Kidney (tissue), 22 donors: ENCODE measurements at places on chromosomes 5 and 9. TPM values are rescaled to one million over a fixed set of nuclear protein-coding genes. Genes with fewer than 3 reads are reported as not detected.

Gene SV2C
- 0.13 TPM for total RNA-seq

GRCh38 chr9:135376511-135377265, 102.9 kb upstream of the PPP1R26 start:
- DNase-seq: no peak

GRCh38 chr5:127801751-127802476, 98.7 kb downstream of the CCDC192 start:
- no peak for DNase-seq

DNA sequence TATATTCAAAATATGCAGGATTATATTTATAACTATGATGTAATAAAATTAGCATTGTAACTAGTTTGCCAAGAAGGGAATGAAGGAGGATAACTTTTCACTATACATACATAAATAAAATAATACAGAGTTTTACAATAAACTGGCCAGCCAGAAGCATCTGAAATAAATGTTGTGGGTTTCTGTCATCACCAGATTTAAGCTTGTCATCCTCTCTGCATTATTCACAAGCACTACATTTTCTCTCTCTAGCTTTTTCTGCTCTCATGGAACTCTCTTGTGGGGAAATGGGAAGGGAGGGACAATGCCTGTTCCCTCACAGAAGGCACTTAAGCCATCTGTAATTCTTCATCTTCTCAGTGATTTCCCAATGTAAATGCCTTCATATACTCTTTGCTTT, 626.8 kb downstream of the SEMA5A start:
- DNase-seq: no peak

Gene MCTP1
- 19.3 TPM for total RNA-seq

DNA sequence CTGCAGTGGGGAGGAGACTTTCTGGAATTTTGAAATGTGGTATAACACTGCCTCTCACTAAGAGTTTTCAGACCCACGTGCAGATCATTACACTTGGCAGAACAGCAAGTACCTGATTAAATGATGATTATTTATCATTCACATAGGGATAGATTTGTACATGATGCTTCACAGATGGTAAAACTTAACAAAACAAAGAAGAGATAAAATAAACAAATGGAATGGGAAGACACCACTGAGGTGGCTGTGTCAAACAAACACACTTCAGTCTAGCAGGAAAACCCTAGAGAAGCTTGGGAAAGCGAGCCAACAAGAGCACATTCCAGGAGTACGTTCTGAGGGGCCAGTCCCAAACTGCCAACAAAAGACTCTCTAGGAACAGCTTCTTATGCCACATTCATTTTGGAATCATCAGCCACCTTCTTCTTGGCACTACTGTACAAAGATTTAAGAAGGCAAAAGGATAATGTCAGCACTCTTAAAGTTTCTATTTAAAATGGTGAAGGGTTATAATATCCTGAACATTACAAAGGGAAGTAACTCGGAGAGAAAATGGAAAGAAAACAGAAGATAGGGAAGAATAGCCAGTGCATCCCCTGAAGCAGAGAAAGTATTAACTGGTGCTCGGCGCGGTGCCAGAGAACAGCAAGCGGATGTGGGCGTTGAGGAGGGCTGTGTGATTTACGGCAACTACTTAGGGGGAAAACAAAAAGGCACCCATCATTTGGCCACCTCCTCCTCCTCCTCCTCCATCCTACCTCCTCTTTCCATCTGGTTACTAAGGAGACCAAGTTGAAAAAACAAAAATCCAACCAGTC, 1.6 kb downstream of the MED27 start:
- peak; percentile 62 for DNase-seq

GRCh38 chr9:87375397-87376073, 122.1 kb upstream of the DAPK1 start:
- no peak for DNase-seq

- DNase-seq: no peak
Measured at GRCh38 chr9:136045595-136046553, 49.2 kb downstream of the NACC2 start.

DNA sequence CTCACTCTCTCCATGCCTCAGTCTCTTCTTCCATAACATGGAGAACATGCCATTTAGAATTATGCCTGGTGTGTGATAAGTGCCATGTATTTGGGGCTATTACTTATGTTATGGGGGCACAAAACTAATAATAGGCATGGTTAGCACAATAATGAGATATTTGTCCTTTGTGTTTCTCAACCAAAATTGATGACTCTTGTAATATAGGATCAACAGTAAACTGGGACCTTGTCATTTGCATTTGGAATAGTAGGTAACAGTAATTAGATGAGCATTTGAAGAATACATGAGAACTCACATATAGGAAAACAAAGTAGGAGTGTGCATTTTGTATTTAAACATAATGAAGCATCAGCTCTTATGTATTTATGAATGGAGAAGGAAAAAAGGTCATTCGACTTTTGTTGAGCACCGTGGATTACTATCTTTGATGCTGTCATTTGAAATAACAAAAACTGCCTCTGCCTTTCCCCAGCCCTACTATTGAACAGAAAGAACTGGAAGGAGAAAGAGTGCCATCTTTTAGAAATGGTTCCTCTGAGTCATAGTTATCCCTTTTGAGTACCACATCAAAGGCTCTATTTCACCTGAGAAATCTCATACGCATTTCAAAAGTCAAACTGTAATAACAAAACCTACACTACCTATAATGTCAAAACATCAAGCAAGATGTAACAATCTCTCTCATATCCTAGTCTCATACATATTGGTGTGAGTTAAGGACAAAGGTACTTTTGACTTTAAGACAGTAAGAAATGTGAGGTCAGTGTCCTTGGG, 655.2 kb downstream of the PDE4D start:
- DNase-seq: no peak

Gene TAF1L
- total RNA-seq: not detected
